Activated CD8-positive, alpha-beta memory T cell treated with anti-CD3 and anti-CD28 coated beads, Interleukin-2, amount 50 U/mL, for 4 hours (primary cell): ENCODE measurements at places on chromosomes 3 and 15.

DNA sequence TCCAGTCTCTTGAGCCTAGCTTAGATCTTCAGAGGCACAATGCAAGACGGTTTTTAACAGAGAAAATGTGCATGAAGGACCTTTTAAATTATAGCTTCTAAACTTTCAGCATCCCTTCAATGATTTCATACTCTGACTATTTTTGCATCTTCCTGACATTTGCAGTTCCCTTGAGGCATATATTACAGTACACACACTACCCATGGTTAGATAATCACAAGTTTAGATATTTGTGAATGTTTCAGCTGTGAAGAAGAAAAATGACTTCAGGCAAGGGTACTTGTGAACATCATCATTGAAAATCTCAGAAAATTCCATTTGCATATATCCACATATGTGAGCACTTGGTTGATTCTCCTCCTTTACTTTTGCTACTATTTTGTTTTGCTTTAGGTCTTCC lies 341.5 kb downstream of the ROBO2 start:
- DNase-seq: no peak

DNA sequence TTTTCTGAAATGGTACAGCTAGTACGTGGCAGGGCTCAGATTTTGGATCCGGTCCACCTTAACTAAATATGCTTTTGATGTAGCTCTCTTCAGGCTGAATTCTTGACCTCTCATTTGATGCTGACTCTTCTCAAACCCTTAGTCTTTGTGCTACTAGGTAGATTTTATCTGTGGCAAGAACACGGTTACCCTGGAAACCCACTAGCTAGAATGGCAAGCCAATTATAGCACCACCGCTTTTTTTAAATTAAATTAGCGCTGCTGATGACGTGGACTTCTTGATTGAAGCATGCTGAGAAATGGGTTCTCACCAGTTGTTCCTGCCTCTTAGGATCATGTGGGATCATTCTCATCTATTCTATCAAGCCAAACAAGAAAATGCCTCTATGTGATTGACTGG lies 421.5 kb downstream of the LPP start:
- no peak for DNase-seq

DNA sequence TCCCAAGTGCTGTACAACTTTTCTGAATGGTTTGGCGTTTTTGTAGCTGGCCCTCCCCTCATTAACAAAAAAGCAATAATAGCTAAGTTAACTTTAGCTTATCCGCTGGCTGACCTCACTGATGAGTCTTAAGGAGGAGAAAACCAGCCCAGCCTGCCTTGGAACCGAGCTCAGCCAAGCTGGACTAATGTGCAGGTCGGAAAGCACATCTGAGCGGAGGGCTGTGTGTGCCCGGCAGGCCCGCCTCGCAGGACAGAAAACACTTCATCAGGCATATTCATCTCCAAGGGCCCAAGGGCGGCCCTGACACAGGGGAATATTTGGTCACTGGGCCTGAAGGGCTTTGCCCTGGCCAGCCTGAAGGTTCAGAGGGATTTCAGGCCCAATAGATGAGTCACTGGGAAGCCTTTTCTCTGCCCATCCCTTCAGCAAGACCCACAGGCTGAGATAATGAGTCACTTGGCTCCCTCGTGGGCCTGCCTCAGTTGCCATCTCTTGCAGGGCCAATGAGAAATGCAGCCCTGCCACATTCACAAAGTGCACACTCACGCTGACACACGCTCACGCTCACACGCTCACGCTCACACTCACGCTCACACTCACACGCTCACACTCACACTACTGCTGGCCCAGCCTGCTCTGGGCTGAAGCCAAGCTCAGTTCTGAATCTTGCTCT lies 75.1 kb downstream of the SLC12A8 start:
- DNase-seq: no peak

DNA sequence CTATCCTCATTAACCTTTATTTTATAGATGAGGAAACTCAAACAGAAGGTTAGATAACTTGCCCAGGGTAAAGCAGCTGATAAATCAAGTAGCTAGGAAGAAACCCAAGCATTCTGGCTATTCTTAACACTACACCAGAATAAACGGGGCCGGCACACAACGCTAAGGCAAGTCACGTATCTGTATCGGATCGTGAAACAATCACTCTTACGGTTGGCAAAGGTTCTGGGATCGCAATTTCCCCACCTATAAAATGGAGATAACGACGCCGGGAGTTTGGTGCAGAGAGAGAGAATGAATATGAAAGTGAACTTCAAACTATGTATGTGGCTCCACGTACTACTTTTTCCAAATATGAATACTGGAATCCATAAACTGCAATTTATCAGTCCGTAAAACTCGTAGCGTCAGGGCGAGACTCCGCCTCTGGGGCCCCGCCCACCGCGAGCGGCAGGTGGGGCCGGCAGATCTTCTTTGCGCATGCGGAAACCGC lies 252 bp upstream of the ARMC8 start:
- DNase-seq: peak; percentile 87

DNA sequence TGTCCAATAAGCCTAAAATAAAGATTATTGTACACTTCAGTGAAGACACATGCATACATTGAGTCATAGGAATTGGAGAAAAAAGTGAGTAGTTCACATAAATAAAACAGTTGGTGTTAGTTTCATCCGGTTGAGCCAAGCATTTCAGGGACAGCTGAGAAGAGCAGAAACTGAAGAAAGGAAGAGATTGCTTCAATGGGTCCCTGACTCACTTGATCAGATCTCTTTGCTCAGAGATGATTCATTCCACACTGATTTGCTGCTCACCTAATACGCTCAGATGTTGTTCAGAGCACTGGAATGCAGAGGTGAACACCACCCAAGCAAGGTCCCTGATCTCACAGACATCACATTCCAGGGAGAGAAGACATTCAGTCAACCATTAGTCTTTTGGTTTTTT lies 93.7 kb downstream of the RAD18 start:
- DNase-seq: no peak

DNA sequence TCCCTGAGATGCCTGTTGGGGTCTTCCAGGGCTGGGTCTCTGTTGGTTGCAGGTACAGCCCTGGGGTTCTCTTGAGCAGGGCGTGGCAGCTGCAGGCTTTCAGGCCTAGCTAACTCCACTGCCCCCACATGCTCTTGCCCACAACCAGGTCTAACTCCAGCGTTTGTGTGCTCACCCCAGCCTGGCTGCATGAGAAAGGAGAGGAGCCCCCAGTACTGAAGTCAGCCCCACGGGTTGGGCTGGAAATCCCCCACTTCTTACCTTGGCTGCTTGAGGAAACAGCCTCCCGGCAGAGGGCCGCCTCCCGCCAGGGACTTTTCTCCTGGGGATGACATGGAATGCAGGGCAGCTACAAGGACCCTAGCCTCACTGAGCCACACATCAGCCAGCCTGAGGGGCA lies 16.7 kb upstream of the DLL4 start:
- no peak for DNase-seq

- DNase-seq: no peak
Observed at GRCh38 chr3:191239407-191240031, 40.5 kb downstream of the OSTN start.

- DNase-seq: peak; percentile 85
Observed at GRCh38 chr15:75454471-75455378, 3.2 kb upstream of the SIN3A start.

DNA sequence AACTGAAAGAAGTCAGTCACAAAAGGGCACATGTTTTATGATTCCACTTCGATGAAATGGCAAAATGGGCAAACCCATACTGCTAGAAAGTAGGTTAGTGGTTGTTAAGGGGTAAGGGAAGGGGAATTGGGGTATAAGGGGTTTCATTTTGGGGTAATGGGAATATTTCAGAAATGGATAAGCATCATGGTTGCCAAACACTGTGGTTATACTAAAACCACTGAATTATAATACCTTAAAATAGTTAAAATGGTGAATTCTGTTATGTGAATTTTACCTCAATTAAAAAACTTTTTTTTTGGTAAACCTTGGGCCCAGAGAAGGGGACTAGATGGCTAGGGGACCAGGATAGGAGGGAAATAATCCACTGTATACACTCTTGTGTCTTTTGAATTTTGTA lies 52.3 kb upstream of the BHLHE40 start:
- no peak for DNase-seq

DNA sequence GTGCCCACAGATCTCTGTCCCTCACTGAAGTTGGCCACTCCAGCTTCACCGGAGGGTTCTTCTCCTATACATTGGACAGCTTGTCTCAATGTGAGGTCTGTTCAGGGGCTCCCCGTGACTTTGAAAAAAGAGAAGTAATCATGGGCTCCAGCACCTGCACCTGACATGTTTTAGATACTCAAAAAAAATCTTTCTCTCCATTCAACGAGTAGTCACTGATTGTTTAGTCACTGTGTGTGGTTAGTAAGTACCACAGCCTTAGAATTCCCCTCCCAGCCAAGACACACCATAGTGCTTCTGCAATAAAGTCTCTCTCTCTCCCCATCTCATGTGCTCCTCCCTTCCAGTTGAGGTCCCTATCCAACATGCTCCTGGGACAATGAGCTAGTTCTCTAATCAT lies 18.6 kb downstream of the CCR9 start:
- DNase-seq: no peak

DNA sequence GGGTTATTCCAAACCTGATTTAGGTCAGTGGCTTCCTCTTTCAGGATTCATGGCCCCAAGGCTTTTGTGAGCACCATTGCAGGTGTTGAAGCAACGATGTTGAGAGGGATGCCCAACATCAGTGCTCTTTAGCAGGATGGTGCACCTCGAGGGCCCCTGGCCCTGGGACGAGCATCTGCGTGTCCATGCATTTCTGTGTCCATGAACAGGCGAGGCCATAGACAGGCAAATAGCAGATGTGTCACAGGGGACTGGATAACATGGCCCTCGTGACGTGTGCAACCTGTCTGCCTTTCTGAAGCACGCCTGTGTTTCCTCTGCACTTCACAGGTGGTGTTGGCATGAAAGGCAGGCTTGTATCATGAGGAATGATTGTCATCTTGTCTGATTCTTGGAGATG lies 132.3 kb downstream of the SNRPN start:
- DNase-seq: no peak

DNA sequence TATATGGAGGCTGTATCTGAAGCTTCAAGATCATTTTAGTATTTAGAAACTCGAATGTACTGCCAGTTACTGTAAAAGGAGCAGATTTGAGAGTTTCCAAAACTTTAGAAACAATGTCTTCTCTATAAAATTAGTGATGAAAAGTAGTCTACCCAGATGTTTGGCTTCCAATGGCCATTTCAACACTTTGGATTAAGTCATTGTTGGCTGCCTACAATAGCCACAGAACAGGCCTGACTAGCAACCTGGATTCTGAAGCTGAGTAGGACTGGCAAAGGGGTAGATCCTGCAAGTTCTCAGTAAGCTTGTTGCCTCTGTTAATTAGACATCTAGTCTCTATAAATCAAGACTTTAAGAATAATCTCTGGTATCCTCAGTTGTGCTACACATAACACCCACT lies 239.0 kb upstream of the KCNMB2 start:
- no peak for DNase-seq

- no peak for DNase-seq
Observed at GRCh38 chr3:46847744-46848143, 15.5 kb downstream of the MYL3 start.

GRCh38 chr3:157111518-157111917 lies 48.4 kb downstream of the CCNL1 start:
- no peak for DNase-seq
